ENCODE measurements at places on chromosomes 1 and 21.

- DNase-seq: no peak
Observed at GRCh38 chr1:56331207-56331891, 248.0 kb downstream of the PLPP3 start.

GRCh38 chr1:179310721-179311120, 17.1 kb downstream of the SOAT1 start:
- DNase-seq: peak; percentile 83

DNA sequence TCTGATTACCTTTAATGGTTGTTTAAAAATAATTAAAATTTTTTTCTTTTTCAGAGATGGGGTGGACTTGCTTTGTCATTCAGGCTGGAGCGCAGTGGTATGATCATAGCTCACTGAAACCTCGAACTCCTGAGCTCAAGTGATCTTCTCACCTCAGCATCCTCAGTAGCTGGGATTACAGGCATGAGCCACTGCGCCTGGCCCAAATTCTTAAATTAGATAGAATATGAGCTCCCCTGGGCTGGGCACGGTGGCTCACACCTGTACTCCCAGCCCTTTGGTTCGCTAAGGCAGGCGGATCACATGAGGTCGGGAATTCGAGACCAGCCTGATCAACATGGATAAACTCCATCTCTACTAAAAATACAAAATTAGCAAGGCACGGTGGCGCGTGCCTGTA, 17.0 kb downstream of the CERS2 start:
- DNase-seq: no peak

DNA sequence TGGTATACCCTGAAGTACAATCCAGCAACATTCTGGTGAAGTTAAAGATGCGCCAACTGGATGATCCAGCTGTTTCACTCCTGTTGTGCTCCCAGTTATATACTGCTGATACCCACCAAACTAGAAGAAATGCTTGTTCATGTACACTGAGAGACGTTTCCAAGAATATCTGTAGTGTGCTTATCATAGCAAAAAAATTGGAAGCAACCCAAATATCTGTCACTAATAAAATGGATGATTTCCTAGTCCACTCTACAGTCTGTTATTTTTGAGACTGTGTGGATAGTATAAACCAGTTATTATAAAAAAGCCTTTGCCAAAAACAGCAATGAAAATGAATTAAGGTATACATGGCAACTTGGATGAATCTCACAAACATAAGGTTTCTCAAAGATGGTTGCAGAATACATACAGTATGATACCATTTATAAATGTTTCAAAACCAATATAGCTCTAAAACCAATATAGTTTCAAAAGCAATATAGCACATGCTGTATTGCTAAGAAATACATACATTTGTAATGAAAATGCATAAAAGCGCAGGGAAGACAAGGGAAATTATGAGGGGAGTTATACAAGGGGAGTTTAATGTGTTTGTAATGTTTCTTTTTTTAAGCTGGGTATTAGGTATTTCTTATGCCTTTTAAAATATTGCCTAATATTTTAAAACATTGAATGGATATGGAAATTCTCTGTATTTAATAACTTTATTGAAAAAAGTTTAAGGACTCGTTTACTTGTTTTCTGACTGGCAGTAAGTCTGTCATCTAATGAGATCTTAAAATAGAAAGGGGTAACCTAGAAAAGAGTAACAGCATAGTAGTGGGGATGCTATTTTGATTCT, 36.5 kb downstream of the GPSM2 start:
- no peak for DNase-seq

DNA sequence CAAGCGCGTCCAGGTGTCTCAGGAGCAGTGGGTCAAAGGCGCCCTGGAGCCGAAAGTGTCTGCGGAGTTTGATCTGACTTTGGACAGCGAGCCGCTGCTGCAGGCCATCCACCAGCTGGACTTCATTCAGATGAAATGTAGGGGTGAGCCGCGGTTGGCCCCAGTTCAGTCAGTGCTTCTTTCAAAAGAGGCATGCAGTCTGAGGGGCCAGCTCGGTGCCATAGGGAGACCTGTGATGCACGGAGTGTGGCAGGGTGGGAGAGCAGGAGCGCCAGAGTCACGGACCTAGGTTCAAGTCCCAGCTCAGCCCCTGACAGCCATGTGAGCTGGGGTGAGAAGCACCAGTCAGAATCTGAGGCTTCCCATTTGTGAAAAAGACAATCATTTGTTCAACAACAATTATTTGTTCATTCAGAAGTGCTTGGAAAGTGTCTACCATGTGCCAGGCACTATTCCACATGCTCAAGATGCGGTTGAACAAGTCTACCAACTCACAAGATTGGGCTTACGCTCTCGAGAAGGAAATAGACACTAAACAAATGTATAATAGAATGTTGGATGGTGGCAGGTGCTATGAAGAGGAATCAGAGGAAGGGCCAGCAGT, 39.5 kb upstream of the GNPAT start:
- no peak for DNase-seq

DNA sequence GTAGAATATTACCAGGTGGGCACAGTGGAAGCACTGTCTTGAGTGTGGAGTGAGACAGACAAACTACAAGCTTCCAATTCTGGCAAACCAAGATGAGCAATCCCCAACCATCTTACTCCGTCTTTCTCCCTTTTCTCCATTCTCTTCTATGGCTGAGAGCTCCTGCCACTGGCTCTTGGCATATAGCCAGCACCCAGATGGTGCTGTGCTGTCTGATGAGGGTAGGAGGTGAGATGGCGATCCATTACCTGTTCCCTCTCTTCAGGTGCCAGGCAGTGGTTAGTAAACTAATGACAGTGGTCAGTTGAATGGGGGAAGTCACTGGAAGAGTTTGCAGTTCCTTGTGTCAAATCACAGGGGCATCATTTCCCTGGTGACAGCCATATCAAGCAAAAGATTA, 108.4 kb downstream of the FNBP1L start:
- no peak for DNase-seq

DNA sequence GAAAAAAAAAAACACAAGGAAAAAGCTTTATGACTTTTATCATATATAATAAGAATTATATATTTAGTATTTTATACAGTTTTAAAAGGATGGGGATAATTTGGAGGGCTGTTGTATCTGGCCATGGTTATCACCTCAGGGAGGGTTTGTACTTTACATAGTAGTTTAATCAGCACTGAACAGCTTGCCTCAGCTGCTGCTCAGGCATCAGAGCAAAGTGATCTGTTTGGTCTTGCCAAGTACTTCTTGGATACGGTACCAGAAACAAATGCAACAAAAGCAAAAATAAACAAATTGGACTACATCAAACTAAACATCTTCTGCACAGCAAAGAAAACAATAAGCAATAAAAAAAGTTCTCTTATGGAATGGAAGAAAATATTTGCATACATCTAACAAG, 2.6 kb upstream of the SPTA1 start:
- no peak for DNase-seq

DNA sequence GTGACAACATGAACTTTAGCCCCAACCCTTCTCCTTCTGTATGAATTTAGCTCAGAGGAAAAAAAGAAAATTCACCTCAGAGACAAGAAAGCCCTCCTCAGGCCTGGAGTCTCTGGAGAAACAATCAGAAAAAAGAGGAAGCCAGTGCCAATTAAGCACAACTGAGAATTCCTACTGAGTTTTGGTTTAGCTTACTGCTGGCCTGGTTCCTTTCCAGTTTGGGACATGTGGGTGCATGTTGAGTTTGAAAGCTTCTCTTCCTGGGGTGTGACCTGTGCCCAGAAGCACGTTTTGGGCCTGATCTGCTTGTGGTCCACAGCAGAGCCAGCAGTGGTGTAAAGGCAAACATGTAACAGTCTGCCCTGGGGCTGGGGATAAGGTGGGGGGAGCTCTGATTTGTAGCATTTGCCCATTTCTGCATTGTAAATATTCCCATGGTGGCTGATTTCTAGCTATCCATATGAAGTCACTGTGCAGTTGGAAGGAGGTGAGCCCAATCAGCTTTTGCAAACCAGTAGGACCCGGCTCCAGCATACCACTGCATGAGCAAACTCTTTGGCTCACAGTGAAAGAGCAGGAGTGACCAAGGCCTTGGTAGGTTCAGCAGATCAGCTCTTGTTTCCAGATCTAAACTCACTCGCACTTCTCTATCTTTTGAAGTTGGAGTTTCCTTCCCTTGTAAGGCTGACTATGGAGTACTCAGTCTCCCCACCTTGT, 4.7 kb upstream of the THEM5 start:
- no peak for DNase-seq

- no peak for DNase-seq
Observed at GRCh38 chr1:93578433-93578830, 103.2 kb downstream of the BCAR3 start.

GRCh38 chr1:89065079-89065868, at the start of gene GBP1:
Gene GBP1 (minus strand): TSS chr1:89065208. CDS start chr1:89063234, 1,974 bp downstream.
- peak; percentile 85 for DNase-seq
